ENCODE measurements at places on chromosomes 5 and 9.

GRCh38 chr5:7795306-7795705 lies 55.6 kb downstream of the CFAP90 start:
- no peak for DNase-seq

DNA sequence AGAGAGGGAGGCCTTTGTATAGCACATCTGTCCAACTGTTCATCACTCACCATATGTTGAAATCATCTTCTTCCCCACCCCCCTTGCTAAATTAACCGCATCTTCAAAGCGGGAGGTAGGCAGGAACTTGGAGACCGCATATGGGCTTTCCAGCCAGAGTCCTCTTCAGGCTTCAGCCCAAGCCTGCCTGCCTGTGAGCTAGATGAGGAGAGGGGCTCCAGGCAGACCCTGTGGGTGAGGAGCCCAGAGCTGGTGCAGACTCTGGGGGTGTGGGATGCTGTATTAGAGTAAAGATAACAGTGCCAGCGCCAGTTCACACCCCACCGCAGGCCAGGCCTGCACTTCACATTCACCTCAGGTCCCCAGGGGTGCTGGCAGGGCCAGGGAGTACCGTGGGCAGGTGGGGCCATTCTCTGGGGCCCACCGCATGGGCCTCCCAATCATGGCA lies 16.2 kb downstream of the PRRC2B start:
- DNase-seq, result no peak

DNA sequence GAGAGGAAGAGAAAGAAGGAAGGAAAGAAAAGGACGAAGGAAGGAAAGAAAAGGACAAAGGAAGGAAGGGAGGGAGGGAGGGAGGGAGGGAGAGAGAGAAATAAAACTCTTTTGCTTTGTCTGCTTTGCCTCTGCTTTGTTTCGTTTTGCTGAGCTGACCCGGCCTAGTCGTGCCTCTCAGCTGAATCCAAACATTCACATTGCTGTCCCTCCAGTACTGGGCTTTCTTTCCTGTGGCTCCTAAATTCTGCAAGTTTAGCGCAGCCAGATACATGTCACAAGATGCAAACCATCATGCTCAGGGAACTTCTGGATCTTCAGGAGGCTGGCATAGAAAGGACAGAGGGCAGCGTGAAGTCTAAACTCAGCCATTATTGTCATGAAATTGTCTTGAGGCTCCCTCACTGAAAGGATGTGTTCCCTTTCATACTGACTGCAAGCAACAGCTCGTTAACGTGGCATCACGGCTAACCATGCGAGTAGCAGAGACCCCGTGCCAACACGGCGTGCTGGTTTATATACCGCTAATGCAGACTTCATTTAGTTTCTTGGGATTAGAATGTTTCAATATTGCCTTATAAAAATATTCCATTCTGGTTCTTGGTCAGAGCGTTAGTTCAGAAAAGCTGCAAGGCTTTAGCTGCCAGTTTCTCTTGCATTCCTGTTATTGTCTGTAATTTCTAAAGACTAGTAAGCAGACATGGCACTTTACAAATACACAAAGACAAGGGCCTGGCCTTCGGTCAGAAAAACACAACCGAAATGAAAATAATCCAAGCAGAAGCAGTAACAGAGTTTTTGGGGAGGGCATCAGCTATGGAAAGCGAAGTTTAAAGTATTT lies 94.2 kb downstream of the TMEM174 start:
- no peak for DNase-seq

GRCh38 chr5:136907371-136907770 lies 542.0 kb upstream of the TRPC7 start:
- no peak for DNase-seq

- DNase-seq, result peak; percentile 42
Observed at GRCh38 chr9:112245126-112245525, 70.0 kb upstream of the SUSD1 start.

DNA sequence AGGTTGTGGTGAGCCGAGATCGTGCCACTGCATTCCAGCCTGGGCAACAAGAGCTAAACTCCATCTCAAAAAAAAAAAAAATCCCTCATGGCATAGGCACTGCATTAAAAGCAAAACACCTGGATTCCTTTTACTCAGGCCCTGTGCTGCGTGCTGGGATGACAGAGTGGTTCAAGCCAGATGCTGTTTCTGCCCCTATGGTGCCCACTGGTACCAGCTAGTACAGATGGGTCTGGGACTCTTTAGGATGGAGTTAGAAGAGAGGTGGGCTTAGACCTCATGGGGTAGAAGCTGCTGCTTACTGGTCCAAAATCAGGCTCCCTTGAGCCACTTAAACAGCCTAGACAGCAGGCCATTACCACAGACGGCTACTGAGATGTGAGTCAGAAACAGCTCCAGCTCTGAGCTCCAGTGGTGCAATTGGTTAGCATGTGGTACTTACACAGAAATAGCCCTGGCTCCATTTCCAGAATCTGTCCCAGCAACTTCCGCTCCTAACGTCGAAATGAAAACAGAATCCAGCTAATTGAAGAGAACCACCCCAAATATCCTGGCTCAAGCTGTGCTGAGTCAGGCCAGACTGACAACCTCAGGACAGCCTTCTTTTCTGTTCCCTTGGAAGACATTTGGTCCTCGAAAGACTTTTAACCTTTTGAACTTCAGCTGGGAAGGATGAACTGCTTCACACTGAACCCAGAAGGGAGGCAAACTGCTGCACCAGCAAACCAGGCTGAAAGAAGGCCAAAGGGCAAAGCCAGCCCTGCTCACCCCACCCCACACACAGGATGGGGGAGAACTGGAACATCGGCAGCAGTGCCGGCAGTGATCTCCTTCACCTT lies 15.5 kb downstream of the C5orf15 start:
- peak; percentile 12 for DNase-seq

DNA sequence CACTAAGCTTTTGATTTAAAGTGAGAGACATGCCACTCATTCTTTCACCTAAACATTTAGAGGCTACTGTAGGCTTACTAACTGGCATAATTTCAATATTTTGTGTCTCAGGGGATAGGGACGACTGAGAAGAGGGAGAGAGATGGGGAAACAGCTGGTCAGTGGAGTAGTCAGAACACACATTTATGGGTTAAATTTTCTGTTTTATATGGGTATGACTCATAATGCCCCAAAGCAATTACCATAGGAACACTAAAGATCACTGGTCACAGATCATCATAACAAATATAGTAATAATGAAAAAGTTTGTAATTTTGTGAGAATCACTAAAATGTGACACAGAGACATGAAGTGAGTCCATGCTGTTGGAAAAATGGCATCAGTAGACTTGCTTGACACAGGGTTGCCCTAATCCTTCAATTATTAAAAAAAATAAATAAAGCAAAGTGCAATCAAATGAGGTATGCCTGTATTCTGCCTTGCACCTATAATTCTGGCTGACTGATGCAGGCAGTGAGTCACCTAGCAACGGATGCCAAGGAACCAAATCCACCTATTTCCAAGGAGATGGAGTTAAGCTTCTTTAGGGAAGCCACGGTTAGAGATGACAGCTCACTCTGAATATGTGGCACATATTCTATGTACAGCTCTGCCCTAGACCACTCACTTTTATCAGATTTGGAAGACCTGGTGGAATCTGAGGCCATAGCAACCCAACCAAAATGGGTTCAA lies 166.1 kb downstream of the MARCHF11 start:
- DNase-seq, result peak; percentile 42

Measured in bronchial epithelial cell (primary cell).